ENCODE measurements at places on chromosomes 2 and 18.

DNA sequence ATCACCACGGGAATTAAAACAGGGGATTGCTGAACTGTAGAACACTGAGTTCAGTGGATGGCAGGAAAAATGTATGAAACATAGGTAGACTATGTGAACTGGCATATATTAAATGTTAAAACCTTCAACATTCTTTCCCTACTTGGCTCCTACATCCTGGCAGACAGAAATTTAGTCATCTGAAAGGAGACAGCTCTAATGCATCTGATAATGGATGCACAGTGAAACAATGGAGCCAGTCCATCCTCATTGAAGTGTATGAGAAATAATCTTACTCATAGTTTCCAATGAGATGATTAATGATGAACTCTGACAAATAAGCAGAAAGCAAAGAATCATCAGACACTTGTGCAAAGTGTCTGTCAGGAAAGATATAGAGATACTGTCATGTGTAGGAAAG is 1629.7 kb upstream of the TMEFF2 start:
- no peak for DNase-seq

DNA sequence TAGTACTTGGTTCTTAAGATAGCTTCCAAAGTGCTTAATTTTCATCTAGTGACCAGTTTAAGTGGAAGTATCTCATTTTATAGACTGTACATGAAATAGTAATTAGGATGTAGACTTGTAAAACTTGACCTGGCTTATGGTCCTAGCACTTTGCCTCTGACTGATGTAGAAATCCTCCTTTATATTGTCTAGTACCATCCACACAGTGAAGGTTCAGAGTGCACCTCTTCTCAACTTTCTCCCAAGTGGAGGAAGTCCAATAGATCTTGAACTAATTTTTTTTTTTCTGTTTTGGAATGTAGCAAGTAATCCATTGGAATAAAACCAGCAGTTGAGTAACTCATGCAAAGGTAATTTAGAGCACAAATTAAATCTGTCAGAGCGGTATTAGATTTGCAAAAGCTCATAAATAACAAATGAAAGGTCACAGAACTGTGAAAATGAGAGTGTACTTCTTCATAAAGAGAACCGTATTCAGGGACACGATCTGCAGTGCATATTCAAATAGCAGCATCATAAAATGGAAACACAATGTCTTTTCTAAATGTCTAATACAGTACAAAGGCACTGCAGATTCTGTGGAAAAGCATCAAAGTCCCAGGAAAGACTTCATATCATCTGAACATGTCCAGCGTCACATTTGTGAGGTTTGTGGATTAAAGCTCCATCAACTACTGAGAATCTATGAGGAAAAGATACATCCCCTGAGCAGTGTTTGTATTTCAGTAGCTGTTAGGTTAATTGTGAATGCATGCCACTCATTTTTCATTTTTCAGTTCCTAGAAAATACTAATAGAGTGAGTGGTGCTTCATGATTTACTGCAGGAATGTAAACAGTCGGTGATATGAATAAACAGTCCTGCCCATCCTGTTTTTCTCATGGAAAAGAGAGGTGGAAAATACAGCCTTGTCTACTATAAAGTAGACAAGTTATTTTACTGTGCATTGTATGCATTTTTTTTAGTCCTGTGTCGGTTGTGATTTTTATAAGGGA is 100.7 kb downstream of the LYPD6 start:
- DNase-seq, result no peak

GRCh38 chr2:216217904-216218260 is 108.7 kb downstream of the XRCC5 start:
- no peak for DNase-seq

- no peak for DNase-seq
Observed at GRCh38 chr18:67510831-67511230, 5.7 kb downstream of the DSEL start.

GRCh38 chr2:9992427-9993187 is 41.1 kb downstream of the GRHL1 start:
- DNase-seq, result no peak

DNA sequence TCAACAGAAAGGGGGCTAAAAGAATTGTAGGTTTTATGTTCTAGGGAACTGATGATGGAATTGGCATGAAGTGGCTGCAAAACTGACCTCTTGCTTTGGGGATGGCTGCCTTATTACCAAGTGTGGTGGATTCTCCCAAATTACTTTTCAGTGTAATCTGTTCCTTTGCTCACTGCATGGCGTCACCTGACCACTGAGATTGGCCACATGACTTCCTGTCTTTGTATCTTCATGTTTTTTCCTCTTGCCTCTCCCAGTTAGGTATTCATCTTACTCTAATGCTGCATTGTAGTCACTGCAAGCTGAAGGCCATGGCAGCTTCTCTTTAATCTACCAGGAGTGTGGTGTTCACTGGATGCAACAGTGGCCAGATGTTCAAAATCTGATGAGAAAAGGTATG is 257.7 kb upstream of the TNP1 start:
- DNase-seq, result no peak

DNA sequence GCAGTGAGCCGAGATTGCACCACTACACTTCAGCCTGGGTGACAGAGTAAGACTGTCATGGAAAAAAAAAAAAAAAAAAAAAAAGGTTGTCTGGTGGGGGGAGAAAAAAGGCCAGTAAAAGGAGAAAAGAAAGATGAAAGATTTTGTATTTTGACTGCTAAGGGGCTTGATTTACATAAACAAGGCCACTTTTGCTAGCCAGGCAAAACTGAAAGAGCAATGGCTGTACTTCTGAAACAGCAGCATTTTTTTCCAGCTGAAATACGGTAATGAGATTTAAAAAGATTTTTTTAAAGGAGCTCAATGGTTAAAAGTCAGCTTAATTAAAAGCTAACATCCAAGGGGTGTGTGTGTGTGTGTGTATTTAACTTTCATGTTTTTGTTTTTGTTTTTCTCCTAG is 11.3 kb upstream of the OXER1 start:
- DNase-seq, result peak; percentile 8

DNA sequence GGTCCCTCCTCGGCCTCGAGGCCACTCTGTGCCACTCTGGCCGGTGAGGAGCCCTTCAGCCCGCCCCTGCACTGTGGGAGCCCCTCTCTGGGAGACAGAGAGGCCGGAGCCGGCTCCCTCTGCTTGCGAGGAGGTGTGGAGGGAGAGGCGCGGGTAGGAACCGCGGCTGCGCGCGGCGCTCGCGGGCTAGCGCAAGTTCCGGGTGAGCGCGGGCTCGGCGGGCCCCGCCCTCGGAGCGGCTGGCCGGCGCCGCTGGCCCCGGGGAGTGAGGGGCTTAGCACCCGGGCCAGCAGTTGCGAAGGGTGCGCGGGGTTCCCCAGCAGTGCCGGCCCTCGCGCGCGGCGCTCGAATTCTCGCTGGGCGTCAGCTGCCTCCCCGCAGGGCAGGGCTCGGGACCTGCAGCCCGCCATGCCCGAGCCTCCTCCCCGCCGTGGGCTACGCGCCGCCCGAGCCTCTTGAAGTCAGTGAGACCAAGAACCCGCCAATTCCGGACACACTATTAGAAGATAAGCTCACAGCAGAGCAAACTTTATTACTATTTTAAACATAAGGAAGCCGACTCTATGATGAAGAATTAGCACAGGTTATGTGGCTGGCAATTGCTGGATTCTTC is 825.8 kb upstream of the FANCL start:
- DNase-seq, result no peak

DNA sequence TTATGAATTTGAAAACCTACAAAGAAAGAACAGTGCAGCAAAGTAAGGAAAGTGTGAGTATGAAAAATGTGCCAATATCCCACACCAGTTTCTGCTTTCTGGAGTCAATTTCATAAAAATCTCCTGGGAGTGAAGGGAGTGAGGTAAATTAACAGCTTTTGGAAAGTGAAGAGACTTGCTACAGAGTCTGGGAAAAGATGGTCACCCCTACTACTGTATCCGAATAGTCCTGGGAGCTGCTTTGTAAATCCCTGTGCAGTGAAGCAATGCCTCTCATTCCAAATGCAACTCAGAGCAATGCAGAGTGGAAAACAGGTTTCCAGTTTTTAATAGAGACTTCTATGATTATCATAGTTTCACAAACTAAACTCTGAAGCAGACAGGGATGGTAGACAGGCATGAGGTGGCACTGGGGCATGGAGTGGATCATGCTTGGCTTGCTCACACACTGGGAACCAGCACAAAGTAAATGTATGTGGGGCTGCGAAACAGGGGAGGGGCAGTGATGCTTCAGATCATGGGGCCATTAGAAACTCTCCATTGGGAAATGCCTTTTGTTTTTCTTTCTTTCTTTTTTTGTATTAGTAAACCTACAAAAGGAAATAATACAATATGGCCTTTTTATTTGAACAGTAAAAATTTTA is 10.6 kb downstream of the COL5A2 start:
- no peak for DNase-seq

GRCh38 chr18:77369644-77370043 is 120.0 kb downstream of the GALR1 start:
- DNase-seq, result no peak

DNA sequence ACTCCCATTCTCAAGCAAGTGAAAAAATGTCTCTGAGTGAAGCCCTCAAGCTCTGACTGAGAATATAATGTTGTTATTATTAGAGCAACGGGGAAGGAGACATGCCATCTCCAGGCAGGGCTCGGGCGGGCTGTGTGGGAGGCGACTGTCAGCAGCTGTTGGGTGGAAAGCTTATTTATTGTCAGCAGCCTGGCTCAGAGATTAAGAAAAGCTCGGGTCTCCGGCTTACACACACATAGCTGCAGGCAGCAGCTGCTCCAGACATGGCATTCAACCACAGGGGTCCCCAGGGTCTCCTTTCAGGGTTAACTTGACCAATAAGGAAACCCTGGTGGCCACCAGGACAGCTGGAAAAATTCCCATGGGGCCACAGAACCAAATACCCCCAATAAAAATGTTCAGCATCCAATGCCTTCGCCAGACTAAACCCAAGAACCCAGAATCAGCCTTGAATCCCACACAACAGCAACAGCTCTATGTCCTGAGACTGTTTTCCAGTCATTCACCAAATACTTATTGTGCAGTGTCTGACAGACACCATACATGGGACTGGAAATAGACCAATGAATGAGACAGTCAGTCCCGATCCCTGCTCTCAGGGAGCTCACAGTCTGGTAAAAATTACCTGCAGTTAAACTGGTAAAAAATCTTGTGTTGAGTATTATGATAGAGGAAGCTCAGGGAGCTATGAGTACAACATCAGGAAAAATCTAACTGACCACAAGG is 70.5 kb upstream of the RTN4 start:
- DNase-seq, result peak; percentile 91

DNA sequence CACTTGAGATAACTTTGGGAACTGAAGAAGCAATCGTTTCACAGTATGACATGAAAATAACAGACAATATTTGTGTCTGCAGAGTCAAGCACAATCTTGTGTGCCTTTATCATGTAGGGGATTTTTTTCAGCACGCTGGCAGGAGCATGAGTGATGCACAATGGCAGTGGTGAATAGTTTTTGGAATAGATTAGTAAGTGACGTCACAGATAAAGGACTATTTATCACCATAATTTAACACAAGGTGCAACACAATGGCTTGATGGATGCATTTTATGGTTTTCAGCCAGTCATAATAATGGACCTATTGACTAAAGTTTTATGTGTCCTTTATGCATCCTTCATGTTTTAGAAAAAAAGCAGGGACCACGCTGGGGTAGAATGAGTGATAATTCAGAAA is 559.8 kb upstream of the FANCL start:
- no peak for DNase-seq

DNA sequence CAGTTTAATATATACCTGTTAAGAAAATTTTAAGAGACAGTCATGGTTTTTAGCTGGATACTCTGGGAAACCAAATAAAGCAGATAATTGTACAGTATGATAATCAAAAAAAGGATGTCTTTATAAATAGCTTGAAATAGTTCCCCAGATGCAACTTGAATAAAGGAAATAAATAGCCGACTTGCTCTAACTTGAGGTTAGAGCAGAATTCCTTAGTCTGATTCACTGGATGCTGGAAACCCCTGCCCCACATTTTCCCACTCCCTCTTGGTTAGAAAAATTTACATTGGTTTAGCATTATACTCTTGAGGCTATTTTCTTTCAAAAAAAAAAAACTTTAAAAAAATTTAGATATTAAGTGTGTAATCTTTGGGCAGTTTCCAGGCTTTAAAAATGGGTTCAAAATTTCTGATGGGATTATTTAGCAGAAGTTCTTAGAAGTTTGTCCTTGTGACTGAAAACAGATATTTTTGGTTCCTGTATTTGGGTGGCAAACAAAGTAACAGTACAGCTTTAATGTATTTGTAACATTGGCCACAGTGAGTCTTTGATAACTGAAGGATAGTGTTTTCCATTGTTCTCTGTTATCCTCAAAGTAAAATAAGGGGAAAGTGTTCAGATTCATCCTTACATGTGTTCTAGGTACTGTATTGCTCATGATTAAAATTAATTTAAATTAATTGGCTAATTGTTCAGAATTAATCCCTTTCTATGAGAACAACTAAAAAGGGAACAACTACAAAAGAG is 39.6 kb downstream of the ITGAV start:
- no peak for DNase-seq

GRCh38 chr2:48723129-48723528 is 32.4 kb downstream of the LHCGR start:
- DNase-seq, result no peak

- no peak for DNase-seq
Observed at GRCh38 chr2:119691651-119692245, 12.7 kb downstream of the TMEM177 start.

DNA sequence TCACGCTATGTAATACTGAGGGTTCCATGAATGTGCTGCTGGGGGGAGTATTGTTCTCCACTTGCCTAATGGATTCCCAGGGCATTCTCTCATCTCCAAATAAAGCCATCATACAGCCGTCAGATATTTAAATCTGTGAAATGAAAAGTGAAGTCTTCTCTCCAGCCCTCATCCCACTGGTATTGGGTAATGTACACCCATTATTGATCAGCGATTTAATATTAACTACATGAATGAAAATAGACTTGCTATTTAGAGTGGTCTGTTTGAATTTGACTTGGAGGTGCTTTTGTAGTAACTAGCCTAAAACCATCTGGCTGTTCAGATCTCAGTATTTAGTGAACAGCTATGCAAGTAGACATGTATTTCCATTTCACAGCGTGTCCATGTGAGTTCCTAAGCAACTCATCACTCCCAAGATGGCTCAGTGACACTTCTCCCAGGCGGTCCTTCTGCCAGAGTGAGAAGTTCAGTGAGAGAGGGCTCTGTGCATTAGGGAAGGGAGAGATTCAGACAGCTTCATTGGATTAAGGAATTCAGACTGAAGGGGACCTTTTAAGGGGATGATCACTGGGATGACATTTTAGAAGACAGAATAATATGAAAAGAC is 140.7 kb downstream of the WDSUB1 start:
- DNase-seq, result no peak

All from OCI-M1 (cell line).